Esophagus squamous epithelium (tissue), 5 donors: ENCODE measurements at places on chromosomes 7 and 10. TPM values are rescaled to one million over a fixed set of nuclear protein-coding genes. Genes with fewer than 3 reads are reported as not detected.

The SYT15B gene
- total RNA-seq, result 2.0 TPM

The FAM25A gene
- total RNA-seq, result 96.0 TPM

The UNCX gene
- not detected for total RNA-seq

The SPAM1 gene
- total RNA-seq, result not detected

The HOGA1 gene
- 1.0 TPM for total RNA-seq

The SPACDR gene
- not detected for total RNA-seq

The HMX3 gene
- not detected for total RNA-seq

The SKIDA1 gene
- not detected for total RNA-seq

The ANKRD61 gene
- 0.26 TPM for total RNA-seq

The LIPF gene
- not detected for total RNA-seq

The MACC1 gene
- total RNA-seq, result 32.8 TPM

The TET1 gene
- 0.15 TPM for total RNA-seq

The TMEM273 gene
- total RNA-seq, result 11.3 TPM

The TRPV6 gene
- total RNA-seq, result 0.79 TPM

The ZNF365 gene
- total RNA-seq, result 4.7 TPM

The LBX1 gene
- total RNA-seq, result not detected

The TIAL1 gene
- total RNA-seq, result 84.5 TPM

The TMEM229A gene
- not detected for total RNA-seq

The CALML5 gene
- total RNA-seq, result 24.0 TPM

The OR13A1 gene
- total RNA-seq, result 0.21 TPM

The ARHGAP22 gene
- total RNA-seq, result 0.68 TPM

The NEUROD6 gene
- not detected for total RNA-seq

The SPDYE6 gene
- not detected for total RNA-seq

The SYT15 gene
- total RNA-seq, result 0.31 TPM

The LRRC18 gene
- total RNA-seq, result not detected

The JCAD gene
- 8.1 TPM for total RNA-seq

The CACNA2D1 gene
- total RNA-seq, result 0.92 TPM

The LIPK gene
- not detected for total RNA-seq

The PDZD7 gene
- 0.29 TPM for total RNA-seq

The HTRA1 gene
- total RNA-seq, result 35.6 TPM

The SLC26A3 gene
- total RNA-seq, result not detected

The PON1 gene
- not detected for total RNA-seq

The SFRP5 gene
- 0.70 TPM for total RNA-seq

The UNC5B gene
- 29.3 TPM for total RNA-seq

The FAM20C gene
- 14.7 TPM for total RNA-seq

The MYOF gene
- total RNA-seq, result 97.9 TPM

The CYP2C19 gene
- total RNA-seq, result 4.0 TPM

The DMBT1 gene
- 0.27 TPM for total RNA-seq

The INMT gene
- 4.6 TPM for total RNA-seq

The MINPP1 gene
- total RNA-seq, result 9.4 TPM

The DNA2 gene
- 10.5 TPM for total RNA-seq

The CDK14 gene
- 0.38 TPM for total RNA-seq

The EN2 gene
- total RNA-seq, result not detected

The POLL gene
- total RNA-seq, result 12.2 TPM

The WDFY4 gene
- total RNA-seq, result 0.87 TPM

The RAB19 gene
- total RNA-seq, result 0.57 TPM
